ENCODE measurements at places on chromosomes 7 and 10.

DNA sequence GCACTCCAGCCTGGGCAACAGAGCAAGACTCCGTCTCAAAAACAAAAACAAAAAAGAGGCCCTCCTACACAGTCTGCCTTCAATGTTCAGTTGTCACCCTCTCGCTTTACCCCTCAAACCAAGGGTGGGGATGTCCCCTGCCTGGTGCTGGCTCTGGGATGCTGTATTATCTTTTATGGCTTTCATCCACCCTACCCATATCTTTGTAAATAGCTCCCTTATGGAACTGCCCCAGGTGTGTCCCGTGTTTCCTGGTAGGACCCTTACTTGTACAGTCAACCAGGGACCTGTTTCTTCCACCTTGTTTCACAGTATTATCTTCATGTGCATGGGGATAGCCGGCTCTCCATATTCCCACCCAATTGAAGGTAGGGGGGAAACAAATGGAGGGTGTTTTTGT is 15.7 kb upstream of the LAMB1 start:
- no peak for DNase-seq

DNA sequence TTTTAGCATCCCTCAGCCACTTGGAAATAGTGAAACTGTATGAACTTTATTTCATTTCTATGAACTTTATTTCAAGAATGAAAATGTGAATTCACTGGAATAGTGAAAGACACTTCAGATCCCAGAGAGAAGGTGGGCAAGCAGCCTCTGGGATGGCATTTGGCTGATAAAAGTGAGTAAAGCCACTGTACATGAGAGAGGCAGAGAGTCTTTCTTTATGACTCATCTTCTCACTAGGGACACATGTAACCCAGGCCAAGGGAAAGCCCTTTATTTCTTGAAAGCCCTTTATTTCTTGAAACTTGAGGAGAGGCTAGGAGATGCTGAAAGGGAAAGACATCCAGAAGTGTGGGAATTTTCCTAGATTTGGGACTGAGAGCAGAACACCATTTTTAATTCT is 148.9 kb upstream of the SMIM30 start:
- DNase-seq = no peak

DNA sequence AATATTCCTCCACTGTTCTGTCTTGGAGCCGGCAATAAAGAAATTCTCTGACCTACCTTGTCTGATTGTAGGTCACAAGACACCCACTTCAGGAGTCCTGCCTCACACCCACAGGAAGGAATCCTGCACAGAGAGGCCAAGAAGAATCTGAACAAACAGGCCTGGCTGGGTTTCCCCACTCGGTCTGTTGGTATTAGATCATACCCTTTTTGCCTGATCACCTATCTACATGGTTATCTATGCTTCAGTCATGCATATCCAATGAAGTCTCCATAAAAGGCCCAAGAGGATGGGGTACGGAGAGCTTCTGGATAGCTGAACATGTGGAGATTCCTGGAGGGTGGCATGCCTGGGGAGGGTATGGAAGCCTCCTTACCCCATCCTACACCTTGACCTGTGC is 12.3 kb downstream of the OGDH start:
- DNase-seq = no peak

DNA sequence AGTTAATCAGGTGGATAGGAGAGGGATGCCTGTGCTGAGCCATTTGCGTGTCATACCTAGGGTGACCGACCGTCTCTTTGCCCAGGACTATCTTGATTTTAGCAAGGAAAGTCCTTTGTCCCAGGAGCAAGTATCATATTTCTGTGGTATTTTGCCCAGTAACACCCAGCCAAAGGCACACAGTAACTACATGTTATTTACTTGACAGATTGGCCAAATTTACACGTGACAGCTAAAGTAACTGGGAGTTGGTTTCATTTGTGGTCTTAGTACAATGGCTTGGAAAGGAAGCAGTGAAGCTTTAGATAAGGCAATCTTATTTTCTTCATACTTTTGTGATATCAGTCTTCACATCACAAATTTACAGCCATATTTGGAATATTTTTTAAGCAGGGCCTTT is 142.1 kb downstream of the JCAD start:
- DNase-seq = no peak

GRCh38 chr7:83575436-83575835 is 73.5 kb downstream of the SEMA3E start:
- DNase-seq = no peak

- DNase-seq = no peak
These were observed 608.4 kb upstream of the KCND2 start for GRCh38 chr7:119664601-119665000.

- no peak for DNase-seq
These were observed 585.0 kb upstream of the FOXK1 start for GRCh38 chr7:4097001-4097609.

GRCh38 chr10:3714531-3714930 is 70.5 kb downstream of the KLF6 start:
- no peak for DNase-seq

DNA sequence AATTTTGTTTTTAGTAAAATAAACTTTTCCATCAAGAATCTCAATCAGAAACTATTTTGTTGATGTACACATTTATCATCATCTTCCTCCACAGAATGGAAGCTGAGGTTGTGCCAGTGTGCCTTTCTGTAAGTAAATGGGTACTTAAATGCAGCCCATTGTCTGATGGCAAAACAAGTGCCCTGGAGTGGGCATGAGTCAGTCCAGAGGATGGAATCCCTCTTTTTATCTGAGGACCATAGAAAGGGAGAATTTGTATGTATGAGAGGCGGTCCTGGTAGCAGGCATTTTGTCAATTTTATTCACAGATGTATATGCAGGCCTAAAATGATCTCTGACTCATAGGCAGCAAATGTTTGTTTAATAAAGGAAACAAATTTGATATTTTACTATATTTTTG is 102.1 kb upstream of the MAGI2 start:
- DNase-seq = no peak

GRCh38 chr7:148232784-148233183 is 357.8 kb upstream of the C7orf33 start:
- no peak for DNase-seq

DNA sequence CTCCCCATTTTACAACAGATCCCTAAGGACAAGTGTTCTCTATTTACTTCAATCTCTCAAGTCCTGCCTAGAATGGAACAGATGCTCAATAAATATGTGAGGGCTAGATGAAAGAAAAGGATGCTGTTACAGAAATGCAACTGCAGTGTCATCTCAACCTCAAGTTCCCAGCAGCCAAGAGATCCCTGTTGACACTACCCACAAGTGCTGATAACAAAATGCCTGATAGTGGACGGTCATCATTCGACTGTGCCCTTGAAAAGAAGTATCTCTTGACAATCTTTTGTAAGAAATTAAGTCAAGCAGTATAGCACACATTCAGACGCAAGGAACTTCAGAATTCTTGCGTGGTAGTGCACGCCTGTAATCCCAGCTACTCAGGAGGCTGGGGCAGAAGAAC is 133.2 kb downstream of the PARD3 start:
- no peak for DNase-seq
